ENCODE measurements at places on chromosomes 3 and 15. TPM values are rescaled to one million over a fixed set of nuclear protein-coding genes. Genes with fewer than 3 reads are reported as not detected.

DNA sequence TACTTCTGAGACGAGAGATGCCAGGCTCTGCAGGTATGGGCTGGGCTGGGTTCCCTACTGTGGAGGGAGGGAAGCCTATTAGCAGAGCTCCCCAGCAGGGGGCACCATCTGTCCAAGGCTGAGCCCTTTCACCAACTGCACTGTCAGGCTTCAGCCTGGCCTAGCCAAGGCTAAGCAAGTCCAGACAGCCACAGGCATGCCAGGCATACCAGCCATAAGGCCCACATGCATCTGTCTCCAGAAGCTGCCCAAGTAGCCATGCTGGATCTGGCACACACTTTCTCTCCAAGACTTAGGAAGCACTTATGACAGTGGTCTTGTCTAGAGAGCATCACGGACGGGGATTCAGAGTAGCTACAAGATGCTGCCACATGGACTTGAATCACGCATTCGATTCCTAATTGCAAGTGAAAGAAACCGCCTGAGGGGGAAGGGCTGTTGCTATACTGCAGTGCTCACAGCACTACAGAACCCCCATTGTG, 28.3 kb downstream of the RUVBL1 start:
- no peak overlapping the region for H3K27ac ChIP-seq
- no peaks in the 10 kb centered on the region for H3K4me1 ChIP-seq
- no peak overlapping the region for H3K4me3 ChIP-seq
- peak; percentile 65 for DNase-seq

DNA sequence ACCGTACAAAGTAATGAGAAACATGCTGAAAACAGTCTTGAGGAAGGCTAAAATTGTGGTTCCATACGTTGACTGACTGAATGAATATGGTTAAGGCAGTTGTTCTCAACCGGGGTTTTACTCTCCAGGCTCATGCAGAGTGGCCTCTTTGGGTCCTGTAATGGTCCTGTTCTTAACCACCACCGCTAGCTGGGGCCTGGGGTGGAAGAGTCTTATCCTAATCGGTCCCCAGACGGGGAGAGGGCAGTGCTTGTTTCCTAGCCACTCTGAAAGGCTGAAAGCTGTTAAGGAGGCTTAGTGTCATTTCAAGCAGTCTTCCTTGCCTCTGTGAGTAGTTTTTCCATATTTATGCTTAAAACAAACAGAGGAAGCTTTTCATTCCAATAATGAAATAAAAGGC, 32.0 kb downstream of the SELENOT start:
- peaks cover 13% of the 10 kb centered on the region for H3K4me1 ChIP-seq
- no peaks in the 10 kb centered on the region for H3K27me3 ChIP-seq
- DNase-seq, result no peak
- H3K4me3 ChIP-seq, result no peak overlapping the region
- no peak overlapping the region for H3K27ac ChIP-seq
- H3K36me3 ChIP-seq, result no peaks in the 10 kb centered on the region

Gene LMAN1L
- polyA plus RNA-seq, result not detected

Gene HYAL1
- polyA plus RNA-seq, result 0.12 TPM
